ENCODE measurements at places on chromosomes 7 and 10.

GRCh38 chr7:92156990-92157389, 22.0 kb downstream of the LRRD1 start:
- no peak for DNase-seq

DNA sequence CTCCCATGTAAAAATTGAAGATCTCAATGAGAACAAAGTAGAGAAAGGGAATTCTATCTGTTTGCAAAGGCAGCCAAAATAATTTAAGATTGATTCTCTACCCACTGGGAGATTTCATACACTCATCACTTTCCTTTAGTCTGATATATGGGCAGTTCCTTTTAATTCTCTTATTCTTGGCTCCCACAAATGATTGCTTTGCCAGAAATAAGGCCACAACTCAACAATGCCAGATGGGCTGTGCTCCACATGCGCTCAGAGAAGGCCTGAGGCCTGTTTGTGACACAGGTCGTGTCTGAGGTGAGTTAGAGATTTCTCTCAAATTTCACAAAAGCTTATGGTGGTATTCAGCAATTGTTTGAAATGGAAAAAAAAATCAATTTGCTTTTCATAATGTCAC, 501.9 kb upstream of the SEMA3D start:
- DNase-seq: no peak

DNA sequence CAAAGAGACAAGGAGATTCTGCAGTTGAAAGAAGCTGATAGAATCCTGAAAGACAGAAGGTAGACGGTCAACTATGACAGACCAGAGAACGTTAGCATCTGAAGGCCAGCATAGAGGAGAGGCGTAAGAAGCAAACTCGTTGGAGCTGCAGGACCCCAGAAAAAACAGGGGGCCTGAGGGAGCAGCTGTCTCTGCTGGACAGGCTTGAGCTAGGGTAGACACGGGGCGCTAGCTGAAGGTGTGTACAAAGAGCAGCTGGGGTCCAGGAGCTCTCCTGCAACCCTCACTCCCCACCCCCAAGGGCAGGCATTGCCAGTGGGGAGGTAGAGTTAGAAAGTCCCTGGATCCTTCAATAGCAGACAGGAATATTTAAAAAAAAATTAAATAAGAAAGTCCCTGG, 14.6 kb upstream of the GDI2 start:
- no peak for DNase-seq

GRCh38 chr10:1255118-1255517, 198.9 kb downstream of the WDR37 start:
- no peak for DNase-seq

- DNase-seq: no peak
Measured at GRCh38 chr7:34191771-34192479, 286.6 kb downstream of the BMPER start.

- no peak for DNase-seq
Measured at GRCh38 chr7:44801890-44802289, 5.4 kb downstream of the PPIA start.

- DNase-seq: no peak
Measured at GRCh38 chr7:1351881-1352625, 107.2 kb downstream of the MICALL2 start.

DNA sequence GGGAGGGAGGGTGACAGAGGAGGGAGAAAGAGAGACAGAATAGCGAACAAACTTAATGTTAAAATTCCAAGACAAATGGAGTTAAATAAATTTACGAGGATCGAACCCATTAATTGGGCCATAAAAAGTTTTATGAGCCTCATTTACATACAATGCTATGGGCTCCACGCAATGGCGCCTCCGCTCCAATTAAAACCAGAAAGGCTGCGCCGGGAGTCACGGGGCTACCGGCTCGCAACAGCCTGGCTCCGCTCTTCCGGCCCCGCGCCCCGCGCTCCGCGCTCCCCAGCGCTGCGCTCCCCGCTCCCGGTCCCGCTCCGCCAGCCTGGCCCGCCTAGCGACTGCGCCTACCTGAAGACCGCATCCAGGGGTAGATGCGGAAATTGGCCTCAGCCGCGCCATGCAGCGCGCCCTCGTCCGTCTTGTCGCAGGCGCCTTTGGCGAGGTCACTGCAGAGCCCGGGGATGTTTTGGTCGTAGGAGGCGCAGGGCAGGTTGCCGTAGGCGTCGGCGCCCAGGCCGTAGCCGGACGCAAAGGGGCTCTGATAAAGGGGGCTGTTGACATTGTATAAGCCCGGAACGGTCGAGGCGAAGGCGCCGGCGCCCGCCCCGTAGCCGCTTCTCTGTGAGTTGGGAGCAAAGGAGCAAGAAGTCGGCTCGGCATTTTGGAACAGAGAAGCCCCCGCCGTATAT, 513 bp downstream of the HOXA7 start:
- no peak for DNase-seq

GRCh38 chr10:70272925-70273316, 10.9 kb downstream of the NPFFR1 start:
- DNase-seq: peak; percentile 77

DNA sequence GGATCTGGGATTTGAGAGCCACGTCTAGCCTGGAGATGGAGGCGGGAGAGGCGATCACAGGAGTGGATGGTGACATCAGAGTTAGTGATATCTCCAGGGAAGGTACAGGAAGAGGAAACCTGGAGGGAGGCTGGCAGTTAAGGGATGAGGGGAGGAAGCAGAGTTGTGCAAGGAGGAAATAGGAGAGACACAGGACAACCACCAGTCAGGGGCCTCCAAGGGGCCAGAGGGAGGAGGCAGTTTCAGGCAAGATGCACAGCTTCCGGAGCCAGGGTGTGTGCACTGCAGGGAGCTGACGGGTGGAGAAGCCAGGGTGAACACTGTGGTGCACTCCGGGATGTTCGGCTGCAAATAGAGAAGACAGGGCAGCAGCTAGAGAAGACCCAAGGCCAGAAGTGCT, 141.2 kb downstream of the GLI3 start:
- no peak for DNase-seq

DNA sequence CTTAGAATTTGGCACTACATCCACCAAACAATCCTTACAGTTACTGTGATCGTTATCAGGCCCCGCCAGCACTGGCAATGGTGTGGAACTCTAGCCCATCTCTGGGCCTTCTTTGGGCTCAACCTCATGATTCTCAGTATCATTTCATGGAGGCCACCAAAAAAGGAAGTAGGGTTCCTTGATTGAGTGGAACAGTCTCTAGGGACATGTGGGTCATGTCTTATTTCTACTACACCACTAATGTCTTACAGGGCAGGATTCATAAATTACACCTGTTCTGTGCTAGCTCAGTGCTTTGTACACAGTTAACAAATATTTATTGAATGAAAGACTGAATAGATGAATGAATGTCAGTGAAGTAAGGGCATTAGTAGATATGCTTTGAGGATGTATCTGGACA, 53.9 kb downstream of the AP3M1 start:
- peak; percentile 72 for DNase-seq

DNA sequence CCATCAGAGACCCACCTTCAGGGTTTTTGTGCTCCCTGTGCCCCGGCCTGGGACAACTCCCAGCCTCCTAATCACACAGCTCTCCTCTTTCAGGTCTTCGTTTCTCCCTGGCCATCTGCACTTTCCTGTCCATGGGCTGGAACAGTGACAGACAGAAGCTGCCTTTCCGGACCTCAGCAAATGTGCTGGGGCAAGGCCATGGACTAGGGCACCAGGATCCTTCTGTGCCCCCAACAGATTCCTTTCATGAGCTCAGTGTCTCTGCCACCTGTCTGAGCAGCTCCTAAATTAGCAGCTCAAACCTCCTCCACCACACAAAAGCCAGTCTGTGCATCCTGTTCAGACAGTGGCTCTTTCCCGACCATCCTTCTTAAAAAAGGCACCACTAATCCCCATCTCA, 41.9 kb upstream of the FRMD4A start:
- DNase-seq: no peak

DNA sequence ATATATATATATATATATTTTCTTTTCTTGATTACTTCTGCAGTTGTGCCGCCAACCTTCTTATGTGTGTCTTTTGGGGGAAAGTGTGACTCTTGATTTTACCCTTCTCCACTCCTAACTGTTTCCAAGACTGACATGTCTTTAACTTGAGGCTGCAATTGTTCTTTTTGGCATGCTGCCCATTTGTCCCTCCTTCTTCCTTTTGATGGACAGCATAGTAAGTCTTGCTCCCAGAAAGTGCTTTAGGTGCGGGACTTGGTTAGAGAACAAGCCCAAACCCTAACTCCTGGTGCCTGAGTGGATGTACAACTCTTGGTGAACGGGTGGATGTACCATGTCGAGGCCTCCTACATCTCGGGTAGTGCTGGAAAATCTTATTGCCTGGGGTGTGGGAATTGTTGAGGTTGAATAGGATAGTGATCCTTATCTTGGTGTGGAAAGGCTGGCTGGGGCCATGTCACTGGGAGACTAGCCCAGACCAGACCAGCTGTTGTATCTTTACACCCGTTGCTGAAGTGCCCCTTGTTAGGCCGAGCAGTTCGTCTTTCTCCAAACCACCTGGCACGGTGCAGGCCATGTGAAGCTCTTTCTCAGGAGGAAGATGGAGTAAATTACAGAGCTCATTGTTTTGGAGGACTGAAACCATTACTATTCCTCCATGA, 16.3 kb downstream of the TCF7L2 start:
- no peak for DNase-seq

DNA sequence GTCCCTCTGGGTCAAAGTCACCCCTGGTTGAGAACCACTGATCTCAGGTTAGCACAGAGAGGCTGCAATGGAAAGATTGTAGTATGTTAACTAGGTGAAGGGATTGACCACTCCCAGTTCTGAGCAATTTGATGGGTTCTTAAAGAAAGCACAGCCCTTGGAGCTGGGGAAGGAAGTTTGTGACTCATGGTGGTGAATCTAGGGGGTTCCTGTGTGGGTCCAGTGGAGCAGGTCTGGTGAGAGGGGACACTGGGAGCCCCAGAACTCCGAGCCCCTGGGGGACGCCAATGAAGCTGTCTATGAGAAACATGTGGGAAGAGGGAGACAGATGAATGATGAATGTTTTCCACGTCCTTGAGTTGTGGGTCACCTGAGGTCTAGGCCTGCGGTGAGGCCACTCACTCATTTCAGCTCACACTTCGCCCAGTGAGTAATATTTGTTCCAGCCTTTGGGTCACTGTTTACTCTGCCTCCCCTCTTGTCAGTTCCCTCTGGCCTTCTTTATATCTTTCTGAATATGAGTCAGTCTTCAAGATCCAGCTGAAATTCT, 341.9 kb downstream of the LRMDA start:
- DNase-seq: no peak

GRCh38 chr7:135856356-135857144, 107.9 kb upstream of the FAM180A start:
- DNase-seq: no peak

GRCh38 chr7:99525713-99526440, 21.4 kb downstream of the ZKSCAN5 start:
- no peak for DNase-seq

DNA sequence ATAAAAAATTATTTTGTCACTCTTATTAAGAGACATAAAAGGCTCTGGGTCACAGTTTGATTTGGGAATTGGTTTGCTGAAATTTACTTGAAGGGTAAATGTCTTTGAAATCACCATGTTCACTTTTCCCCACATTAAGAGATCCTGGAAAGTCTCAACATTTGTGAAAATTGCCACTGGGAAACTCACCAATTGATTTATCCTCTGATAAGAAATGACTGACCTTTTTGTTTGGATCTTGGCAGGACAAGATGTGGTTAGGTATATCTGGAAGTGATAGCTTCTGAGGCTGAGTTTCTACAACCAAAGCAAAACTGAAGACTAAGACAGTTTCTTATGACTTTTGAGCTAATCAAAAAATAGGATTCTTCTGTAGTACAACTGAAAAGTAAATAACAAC, 107.1 kb upstream of the TMEM106B start:
- no peak for DNase-seq

- no peak for DNase-seq
Measured at GRCh38 chr10:73941300-73941699, 30.4 kb downstream of the PLAU start.

DNA sequence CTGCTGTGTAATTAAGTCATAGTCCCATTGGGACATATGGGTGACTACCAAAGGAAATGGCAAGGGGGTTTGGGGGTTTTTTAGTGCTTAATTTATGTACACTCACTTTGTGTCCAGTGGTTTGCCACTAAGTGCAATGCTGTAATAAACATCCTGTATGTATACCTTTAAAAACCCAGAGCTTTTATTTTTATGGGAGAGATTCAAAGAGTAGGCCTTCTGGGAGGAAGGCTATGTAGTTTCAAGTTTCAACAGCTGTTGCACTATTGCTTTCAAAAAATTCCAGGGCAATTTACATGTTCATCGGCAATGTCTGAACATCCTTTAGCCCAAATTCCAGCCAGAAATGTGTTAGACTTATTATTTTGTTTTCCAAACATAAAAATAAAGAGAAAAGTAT, 744.7 kb downstream of the XPNPEP1 start:
- DNase-seq: no peak

- no peak for DNase-seq
Measured at GRCh38 chr7:118300177-118300576, 75.7 kb downstream of the ANKRD7 start.

DNA sequence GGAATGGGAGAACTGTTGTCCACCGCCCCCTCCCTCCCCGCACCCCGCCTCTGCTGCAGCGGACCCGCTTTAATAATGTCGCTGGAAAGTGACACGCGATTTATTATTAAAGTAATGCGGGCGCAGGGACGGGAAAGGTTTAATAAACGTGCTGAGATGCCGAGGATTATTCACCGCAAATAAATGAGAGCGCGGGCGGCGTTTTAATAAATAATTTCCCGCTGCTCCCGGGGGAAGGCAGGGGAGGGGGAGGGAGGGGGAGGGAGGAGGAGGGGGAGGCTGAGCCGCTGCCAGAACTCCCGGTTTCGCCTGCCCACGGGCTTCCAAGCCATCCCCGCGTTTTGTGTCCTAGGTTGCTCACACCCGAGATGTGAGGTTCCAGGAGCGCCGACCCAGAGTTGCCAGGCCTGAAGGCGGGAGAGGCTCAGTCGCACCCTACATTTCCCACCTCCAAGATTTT, 5.1 kb downstream of the KAZALD1 start:
- DNase-seq: no peak

DNA sequence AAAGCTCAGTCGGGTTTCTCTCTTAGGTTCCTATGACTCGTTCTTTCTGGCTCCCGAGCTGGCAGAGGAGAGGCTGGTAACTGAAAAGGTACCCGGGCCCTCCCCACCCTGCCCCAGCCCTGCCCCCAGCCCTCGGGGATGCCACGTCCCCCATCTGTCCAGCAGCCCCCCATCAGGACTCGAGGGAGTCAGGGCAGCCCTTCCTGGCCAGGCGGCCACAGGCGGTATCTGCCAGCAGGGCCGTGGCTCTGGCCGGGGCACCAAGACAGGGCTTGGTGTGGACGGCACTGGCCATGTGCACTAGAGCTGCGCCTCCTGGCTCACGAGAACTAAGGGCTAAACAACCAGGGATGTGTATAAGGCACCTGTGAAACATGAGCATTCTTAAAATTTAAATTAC, 29.7 kb downstream of the KNDC1 start:
- no peak for DNase-seq

DNA sequence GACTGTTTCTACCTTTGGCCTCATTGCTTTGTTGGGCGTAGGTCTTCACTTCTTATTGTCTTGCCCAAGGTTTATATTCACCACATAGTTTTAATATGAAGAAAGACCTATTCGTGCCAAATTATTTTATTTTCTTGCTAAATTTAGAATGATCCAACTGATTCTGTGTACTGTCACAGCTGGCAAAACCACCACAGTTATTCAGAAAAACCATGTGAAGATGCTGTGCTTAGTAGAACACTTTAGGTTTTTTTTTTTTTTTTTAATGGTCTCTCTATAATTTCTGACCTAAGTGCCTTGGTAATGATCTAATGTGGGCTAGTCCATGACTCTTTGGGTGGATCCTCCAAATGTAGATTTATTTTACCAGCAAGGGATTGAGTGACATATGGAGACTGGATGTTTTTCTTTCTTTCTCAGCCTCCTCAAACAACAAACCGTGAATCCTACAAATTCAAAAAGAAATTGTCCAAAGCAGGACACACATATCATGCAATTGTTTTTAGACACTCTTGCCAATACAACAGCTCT, 243.8 kb downstream of the DYNC1I1 start:
- no peak for DNase-seq
